ENCODE measurements at places on chromosomes 5 and 9.

GRCh38 chr9:85290019-85290418 is 451.7 kb downstream of the AGTPBP1 start:
- no peak for DNase-seq

- no peak for DNase-seq
Measured at GRCh38 chr5:72284559-72285423, 35.2 kb downstream of the MRPS27 start.

GRCh38 chr9:35748242-35748857 is 678 bp downstream of the GBA2 start:
- no peak for DNase-seq

GRCh38 chr5:32388432-32389129 is 56.0 kb downstream of the ZFR start:
- no peak for DNase-seq

GRCh38 chr9:112072721-112073638 is 102.1 kb downstream of the SUSD1 start:
- peak; percentile 91 for DNase-seq

All from fibroblast of skin of left quadriceps (primary cell).